MG63 (cell line): ENCODE measurements at places on chromosomes 4 and X. TPM values are rescaled to one million over a fixed set of nuclear protein-coding genes. Genes with fewer than 3 reads are reported as not detected.
A peak's percentile ranks its signal among the peaks of the same experiment; 100 is the strongest.

PGAM4 gene
- total RNA-seq: not detected in 2 replicates

ETDC gene
- not detected in 2 replicates for total RNA-seq

SPACA5B gene
- not detected in 2 replicates for total RNA-seq

FGF5 gene
- total RNA-seq: 19.4 and 20.8 TPM in 2 replicates

EDA gene
- 0.07 TPM in 1 of 2 replicates, not detected in the other for total RNA-seq

PPAT gene
- 26.5 and 27.7 TPM in 2 replicates for total RNA-seq

MAGEB1 gene
- total RNA-seq: not detected in 2 replicates

NUP62CL gene
- total RNA-seq: not detected in 2 replicates

TCEAL6 gene
- not detected in 2 replicates for total RNA-seq

TAF7L gene
- total RNA-seq: 1.1 and 5.0 TPM in 2 replicates

TMEM271 gene
- not detected in 2 replicates for total RNA-seq

DNA sequence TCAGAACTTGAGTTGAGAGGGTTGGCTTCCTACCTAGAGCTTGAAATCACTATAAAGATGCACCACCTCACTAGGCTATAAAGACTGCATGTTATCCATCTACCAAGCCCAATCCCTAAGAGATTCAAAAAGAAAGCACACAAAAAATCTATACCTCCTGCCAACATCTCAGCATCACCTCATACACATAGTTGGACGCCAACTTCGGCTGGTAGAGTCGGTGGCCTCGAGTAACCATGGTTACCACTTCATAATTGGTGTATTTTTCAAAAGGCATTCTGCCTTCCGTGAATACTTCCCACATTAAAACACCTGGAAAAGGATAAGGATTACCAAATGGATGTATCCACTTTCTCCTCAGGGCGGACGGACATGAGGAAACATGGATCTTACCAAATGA is 4.5 kb upstream of the TXK start:
- no peak for DNase-seq

GRCh38 chrX:153901753-153902140 is 2.7 kb upstream of the AVPR2 start:
- DNase-seq: no peak

DNA sequence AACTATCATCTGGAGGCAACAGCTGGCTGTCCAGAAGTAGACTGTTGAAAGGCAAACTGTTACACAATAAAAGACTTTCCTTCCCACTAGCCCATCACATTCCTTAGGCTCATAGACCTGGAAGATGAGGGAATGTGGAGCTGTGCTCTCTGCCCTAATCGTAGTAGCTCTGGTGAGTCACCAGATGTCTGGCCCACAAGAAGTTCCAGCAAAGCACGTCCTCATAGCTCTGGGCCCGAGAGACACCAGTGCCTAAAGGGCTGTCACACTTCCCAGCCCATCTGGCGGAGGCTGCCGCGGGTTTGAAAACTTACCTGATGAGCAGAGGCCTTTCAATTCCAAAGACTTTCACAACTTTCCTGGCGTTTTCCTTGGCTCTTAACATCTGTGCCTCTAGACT is 81.7 kb upstream of the STOX2 start:
- peak; percentile 78 for DNase-seq

GRCh38 chrX:93985344-93986307 is 311.6 kb downstream of the FAM133A start:
- no peak for DNase-seq

GRCh38 chrX:119871245-119871598 is 311 bp downstream of the RNF113A start:
- peak; percentile 8 for DNase-seq

DNA sequence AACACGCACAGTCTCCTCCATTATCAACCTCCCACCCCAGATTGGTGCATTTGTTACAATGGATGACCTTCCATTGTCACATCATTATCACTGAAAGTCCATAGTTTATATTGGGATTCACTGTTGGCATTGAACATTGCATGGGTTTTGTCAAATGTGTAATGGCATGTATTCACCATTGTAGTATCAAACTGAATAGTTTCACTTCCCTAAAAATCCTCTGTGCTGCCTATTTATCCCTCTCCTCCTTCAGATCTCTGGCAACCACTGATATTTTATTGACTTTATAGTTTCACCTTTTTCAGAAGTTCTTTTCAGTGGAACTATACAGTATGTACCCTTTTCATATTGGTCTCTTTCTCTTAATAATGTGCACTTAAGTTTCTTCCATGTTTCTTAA is 1565.4 kb downstream of the PCDH18 start:
- no peak for DNase-seq

DNA sequence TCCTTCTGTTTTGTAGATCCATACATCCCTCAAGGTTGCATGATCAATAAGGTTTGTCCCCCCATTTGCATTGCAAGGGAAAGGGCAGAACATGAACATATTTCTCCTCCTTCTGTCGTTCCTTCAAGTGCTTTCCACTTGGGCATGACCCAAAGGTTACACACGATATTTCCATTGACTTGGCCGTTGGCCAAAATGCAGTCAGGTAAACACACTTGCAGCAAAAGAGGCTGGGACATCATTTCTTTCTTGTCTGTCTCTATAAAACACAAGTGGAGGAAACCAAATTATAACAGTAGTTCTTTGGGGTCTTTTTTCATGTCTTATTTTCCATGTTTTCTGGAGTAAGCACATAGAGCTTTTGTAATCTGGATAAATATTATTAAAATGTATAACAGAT is 156.1 kb downstream of the FRAS1 start:
- DNase-seq: no peak

DNA sequence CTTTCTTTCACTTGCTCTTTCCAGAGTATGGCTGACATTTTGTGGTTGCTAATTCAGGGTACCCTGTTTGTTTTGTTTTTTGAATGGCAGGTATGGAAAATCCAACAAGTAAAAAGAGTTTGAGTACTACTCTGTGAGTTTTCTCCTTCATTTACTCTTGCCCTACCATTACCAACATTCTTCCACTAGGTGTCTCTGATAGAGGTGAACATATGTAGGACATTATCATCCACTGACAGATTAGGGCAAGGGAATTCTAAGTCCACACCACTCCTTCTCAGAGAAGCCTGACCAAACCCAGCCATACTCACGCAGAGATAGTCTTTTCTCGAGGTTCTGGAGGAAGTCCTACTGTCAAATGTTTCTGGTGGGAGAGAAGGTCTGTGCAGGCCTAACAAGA is 36.7 kb upstream of the HDAC8 start:
- no peak for DNase-seq

DNA sequence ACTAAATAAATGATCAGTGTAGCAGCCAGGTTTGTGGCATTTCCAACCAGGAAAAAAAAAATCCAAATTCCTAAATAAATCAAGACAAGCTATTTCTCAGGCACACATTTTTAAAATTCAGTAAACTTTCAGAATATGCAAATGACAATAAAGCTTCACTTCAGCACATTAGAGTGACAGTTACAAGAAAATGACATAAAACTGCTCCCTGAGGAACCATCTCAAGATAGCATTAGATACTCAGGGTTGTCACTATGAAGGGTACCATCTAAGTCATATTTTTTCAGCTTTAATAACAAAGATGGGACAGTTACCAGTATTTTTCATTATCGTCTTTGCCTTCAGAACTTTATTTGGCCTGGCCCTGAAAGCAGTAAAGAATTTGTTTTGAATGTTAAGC is 411.3 kb upstream of the RASGEF1B start:
- DNase-seq: no peak

GRCh38 chrX:12570859-12571501 is 220.2 kb upstream of the PRPS2 start:
- no peak for DNase-seq

DNA sequence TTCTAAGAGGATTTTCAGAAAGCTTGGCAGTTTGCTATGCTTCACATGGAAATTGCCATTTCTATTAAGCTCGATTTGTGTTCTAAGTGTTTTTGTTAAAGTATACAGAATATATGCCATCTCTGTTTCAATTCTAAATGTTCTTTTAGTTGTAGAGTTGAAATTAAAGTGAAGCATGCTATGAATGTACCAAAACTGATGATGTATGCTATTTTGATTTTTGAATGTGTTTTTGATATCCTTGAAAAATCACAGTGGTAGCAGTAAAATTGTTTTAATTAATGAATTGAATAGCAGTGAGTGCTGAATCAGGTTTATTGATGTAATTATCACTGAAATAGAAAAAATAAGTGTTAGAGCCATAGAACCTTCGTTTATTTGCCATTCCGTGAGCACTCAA is 110.9 kb downstream of the TENM3 start:
- DNase-seq: no peak

DNA sequence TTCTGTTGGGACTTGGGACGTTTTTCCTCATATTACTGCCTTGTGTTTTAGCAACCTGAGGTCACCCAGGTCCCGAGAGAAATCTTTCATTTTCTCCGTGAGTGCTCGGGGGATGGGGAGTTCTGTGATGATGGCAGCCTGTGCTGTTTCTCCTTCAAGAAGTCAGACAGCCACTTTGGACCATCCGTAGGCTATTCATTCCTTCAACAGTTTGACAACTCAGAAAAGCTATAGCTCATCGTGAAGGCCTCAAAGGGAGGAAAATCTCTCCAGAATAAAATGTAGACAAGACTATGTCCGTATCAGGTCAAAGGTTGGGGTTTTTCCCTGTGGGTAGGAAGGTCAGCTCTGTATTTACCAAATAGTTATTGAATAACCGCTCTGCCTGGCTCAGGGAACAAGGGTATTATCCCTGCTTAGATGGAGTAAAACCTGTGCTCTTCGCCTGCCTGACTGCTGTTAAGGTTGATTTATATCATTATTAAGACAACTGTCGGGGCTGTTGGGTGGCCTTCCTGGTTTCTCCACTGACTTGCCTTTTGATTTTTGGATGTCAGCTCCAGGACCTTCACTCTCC is 36.6 kb downstream of the FAM114A1 start:
- DNase-seq: no peak

GRCh38 chr4:65670331-65671031 is at the start of gene EPHA5:
Gene EPHA5 (minus strand): TSS chr4:65670489. CDS start chr4:65669742, 747 bp downstream.
- peak; percentile 94 for DNase-seq

- no peak for DNase-seq
Observed at GRCh38 chr4:165058666-165059065, 5.0 kb downstream of the TRIM75 start.

DNA sequence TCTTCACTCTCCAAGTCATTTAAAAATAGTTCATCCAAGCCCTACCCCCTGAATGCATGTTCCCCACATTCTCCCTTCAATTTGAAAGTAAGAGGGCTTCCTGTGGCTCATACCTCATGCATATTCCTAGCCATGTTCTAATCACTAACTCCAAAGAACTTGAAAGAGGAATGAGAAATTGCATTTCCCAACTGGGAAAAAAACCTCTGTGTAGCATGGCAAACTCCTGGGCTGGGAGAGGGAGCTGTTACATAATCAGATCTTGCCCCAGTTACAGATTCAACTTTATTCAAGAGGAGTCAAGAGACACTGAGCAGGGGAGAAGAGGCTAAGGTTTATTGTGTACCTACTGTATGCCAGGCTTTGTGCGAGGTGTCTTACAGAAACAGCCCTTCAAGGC is 90.2 kb downstream of the SLC2A9 start:
- DNase-seq: no peak

- peak; percentile 2 for DNase-seq
Observed at GRCh38 chr4:185344743-185345538, 50.8 kb downstream of the LRP2BP start.

DNA sequence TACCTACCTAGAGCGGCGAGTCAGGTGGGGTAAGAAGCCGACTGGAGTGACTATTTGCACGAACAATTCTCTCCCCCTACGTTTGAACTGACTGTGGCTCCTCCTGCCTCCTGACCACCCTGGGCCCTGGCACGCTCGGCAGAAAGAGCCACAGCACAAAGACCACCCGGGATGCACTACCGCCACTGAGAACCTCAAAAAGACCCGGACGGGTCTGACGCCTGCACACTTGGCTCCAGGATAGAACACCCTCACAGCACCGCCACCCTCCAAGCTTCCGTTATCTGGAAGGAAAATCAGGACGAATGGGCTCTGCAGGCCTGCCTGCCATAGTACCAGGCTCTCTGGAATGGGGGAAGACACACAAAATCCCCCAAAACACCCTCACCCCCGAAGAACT is 2.2 kb downstream of the LRPAP1 start:
- no peak for DNase-seq
